CD8-positive, alpha-beta memory T cell (primary cell): ENCODE measurements at places on chromosomes 7 and 10. TPM values are rescaled to one million over a fixed set of nuclear protein-coding genes. Genes with fewer than 3 reads are reported as not detected.

GRCh38 chr10:46297406-46298204 is 10.8 kb downstream of the ANTXRL start:
- no peak for DNase-seq

The C10orf143 gene
- 5.7 TPM for total RNA-seq

- DNase-seq = peak; percentile 36
Observed at GRCh38 chr10:97096261-97097083, 89.3 kb downstream of the SLIT1 start.

The ZNF804B gene
- total RNA-seq = not detected
